Bronchial epithelial cell (primary cell): ENCODE measurements at places on chromosomes 16 and 17. TPM values are rescaled to one million over a fixed set of nuclear protein-coding genes. Genes with fewer than 3 reads are reported as not detected.

DNA sequence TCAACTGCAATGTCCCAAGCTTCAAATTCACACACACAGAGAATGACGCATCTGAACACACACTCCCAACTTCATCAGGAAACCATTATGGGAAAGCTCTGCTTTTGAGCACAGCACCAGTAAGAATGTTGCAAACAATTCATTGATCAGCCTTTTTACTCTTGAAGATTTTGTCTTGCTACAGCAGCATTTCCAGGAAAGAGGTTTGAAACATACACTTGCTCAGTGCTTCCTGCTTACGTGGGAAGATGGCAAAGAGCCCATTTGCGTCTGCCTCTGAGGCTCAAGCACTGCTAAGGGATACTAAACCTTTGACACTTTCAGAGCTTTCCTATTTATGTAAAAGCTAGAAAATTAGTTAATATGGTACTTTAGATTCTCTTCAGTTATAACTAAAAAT is 77.2 kb upstream of the MON1B start:
- DNase-seq, result no peak

GRCh38 chr17:69869667-69870066 is 205.4 kb upstream of the KCNJ16 start:
- DNase-seq, result no peak

GRCh38 chr17:3796110-3796821 is 4.7 kb downstream of the ITGAE start:
- DNase-seq, result no peak

DNA sequence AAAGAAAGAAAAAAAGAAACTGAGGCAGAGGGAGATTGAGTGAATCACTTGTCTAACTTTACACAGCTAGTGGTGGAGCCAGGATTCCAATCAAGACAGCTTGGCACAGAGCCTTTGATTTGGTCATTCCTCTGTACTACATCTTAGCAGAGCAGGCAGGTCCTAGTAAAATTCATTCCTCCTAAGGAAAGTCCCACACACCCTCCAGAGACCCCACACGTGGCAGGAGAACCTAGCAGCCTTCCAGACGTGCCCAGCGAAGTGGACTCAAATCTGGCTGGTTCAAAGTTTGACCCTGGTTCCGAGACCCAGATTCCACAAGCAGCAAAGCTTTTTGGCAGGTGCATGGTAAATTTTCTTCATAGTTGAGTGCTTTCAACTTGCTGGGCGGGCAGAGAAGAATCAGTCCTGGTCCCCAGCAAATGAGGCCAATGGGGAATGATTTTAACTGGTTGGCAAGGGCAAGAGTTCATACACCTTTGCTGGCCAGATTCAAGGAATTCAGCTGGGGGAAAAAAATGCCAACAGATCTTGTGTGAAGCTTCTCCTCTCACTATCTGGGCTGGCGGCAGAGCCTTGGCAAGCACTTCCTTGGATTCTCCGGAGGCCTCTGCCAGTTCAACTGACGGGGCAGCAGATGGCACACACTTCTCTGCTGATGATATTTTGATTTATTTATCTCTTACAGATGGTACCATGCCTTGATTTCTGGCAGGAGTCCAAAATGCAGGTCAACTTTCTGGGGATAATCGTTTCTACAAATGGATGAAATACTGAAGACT is 82.4 kb downstream of the GSG1L start:
- no peak for DNase-seq

P3H4 gene
- total RNA-seq, result 32.1 and 47.1 TPM in 2 replicates
